Tibial artery (tissue), 4 donors: ENCODE measurements at places on chromosomes 3 and 15.

- no peak for DNase-seq
Observed at GRCh38 chr3:59082106-59082505, 32.3 kb upstream of the CFAP20DC start.

DNA sequence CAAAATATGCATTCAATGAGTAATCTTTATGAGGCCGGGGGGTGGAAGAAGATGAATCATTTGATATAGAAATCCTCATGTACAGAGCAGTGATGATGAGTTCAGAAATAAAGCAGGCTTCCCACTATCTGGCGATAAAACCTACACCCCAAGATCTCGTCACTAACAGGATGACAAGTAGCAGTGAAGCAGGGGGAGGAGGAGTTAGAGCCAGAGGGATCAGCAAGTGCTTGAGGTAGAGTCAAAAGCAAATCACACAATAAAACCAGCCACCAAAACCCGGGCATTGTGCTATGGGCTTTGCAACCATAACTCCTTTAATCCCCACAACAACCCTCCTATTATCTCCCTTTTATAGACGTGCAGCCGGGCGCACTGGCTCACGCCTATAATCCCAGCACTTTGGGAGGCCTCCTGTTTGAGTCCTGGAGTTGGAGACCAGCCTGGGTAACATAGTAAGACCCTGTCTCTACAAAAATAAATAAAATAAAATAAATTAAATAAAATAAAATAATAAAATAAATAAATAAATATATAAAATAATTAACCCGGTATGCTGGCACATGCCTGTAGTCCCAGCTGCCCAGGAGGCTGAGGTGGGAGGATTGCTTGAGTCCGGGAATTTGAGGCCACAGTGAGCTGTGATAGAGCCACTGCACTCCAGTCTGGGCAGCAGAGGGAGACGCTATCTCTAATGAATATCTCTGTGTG, 53.0 kb downstream of the STARD5 start:
- DNase-seq = no peak

- DNase-seq = no peak
Observed at GRCh38 chr15:48833526-48834239, 22.8 kb upstream of the CEP152 start.

- DNase-seq = no peak
Observed at GRCh38 chr3:62805580-62806277, 69.5 kb downstream of the CADPS start.

- no peak for DNase-seq
Observed at GRCh38 chr3:59515966-59516365, 466.1 kb upstream of the CFAP20DC start.

DNA sequence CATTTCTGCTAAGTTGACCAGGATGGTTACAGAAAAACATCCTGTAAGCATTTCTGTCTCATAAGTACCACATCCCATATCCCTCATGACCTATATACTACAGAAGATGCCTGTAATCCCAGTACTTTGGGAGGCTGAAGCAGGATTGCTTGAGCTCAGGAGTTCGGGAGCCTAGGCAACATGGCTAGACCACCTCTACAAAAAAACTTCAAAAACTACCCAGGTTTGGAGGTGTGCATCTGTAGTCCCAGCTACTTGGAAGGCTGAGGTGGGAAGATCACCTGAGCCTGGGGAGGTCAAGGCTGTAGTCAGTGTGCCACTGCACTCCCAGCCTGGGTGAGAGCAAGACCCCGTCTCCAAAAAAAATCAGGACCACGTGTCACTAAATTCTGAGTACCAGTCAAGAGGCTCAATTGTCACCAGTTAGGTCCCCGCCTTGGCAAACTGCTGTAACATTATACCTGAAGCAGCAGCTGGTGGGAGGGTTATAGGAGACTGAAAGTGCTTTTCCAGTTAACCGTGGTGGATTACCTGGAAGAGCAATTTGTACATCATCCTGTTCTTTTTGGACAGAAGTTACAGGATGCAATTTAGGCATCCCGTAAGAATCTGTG, 6.2 kb downstream of the RPL32 start:
- DNase-seq = no peak
